Ovary (tissue), 10 donors: ENCODE measurements at places on chromosomes 12 and 14.

DNA sequence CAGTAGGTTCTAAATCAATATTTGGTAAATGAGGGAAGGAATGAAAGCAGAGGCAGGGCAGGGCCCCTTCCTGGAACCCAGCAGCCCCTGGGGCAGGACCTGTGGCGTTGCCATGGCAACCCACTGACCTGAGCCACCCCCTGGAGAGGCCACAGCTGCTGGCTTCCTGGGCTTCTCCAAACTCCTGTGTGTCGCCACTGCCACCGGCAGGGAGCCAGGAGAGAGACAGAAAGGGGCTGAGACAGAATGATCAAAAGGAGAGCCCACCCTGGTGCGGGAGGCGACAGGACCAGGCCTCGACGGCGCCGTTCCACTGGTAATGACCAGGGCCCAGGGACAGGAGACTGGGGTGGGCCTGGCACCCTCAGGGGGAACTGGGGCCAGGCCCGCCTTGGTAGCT, 18.2 kb downstream of the RFX4 start:
- DNase-seq: no peak

DNA sequence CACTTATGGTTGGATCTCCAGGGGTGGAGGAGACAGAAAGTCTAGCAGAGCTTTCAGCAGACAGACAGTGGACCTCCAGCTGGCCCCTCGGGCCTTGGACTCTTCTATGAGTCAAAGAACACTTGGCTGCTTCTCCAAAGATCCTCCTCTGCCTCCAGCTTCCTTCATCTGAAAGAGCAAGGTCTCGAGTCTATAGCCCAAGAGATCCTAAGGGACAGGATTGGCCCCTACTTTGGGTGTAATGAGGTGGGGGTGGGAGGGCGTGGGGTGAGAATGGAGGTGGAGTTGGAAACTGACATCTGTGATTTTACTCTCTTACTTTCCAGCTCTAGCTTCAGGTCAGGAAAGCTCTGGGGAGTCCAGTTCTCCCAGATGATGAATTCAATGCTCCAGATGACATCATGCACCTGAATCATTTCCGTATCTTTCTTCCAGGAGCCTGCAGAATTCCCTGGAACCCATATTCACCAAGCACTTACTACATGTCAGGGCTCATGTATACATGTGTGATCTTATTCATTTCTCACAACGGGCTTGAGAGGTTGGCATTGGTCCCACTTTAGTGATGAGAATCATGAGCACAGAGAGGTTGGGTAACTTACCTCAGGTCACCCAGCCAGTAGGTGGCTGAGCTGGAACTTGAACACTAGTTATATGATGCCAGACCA, 10.2 kb upstream of the PGF start:
- no peak for DNase-seq

DNA sequence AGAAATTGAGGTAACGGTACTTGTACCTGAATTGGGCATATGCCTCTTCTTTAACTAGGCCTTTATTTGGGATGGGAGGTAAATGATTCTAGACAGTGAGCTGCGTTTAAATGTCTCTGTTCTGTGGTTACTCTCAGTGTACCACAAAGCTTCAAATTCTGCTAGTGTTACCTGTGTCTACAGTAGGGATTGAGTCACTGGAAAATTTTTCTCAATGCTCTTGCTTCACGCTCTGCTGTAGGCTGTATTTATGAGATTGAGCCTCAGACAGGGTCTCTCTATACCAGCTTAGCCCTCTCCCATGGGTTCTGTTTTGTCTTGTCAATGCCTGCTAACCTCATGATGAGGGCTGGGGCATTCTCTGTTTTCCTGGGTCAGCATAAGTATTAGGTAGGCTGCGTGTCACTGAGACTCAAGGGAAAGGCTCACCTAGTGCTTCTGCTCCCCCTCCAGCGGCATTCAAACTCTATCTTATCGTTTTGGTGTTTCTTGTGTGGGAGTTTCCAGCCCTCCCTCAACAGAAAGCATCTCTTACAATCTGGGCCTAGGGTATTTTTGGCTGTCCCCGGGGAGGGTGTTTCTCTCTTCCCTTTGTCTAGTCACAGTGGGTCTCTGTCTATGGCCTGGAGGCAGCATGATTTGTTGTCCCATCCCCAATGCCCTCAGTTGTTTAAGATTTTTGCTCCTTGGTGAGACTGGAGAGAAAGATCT, 285.8 kb downstream of the ADGRD1 start:
- no peak for DNase-seq

DNA sequence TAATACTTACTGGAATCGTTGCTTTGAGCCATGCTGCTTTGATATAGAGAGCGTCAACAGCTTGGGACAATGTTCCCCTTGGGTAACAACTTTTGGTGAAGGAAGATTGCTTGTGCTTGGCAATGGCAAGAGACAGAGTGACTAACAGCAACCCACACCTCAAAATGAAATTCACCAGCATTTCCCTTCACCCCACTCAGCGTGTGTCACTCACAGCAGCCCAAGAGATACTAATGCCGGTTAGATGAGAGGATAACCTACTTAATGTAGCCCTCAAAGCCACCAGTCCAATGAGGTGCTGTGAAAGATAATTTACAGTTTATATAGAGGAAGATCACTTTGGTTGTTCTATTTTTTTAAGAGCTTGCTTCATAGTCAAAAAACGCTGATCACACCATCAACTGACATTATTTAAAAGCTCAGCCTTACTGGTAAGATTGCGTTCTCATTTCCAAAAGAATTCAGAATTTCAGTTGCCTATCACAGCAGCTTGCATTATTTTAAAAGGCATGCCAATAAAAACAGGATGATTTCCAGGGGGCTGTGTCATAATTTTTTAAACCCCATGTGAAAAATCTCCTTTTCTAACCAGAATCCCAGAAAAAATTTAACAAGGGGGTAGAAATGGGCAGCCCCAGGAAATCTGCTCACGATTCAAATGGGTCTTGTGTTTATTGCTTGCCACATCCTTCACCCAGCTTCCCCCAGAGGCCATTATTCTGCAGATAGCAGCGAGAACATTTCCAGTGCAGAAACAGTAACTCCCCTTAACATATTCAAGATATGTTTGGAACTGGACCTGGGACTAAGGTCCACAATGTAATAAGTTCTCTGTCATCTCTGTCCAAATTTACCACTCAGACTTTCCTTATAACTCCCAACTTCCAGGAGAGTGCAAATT, at the start of gene IL26:
IL26 (minus strand) TSS at position 235 of the 901 bp plus-strand sequence; CDS start at position 181, 54 bp downstream.
- DNase-seq: no peak

GRCh38 chr12:62471734-62472133, 5.1 kb downstream of the MON2 start:
- no peak for DNase-seq
